Activated CD4-positive, alpha-beta memory T cell treated with anti-CD3 and anti-CD28 coated beads, Interleukin-2, amount 10 ng/mL, durations not matched to agents 7 days and 5 days (primary cell): ENCODE measurements at places on chromosomes 3 and 15. TPM values are rescaled to one million over a fixed set of nuclear protein-coding genes. Genes with fewer than 3 reads are reported as not detected.
A peak's percentile ranks its signal among the peaks of the same experiment; 100 is the strongest.

CPNE9 gene
- total RNA-seq: 0.33 TPM

ARIH2 gene
- total RNA-seq: 100 TPM

OR5K1 gene
- total RNA-seq: not detected

CHST2 gene
- total RNA-seq: 1.7 TPM

CHRNA3 gene
- total RNA-seq: not detected

GOLGA8K gene
- 0.81 TPM for total RNA-seq

PARP15 gene
- 47.2 TPM for total RNA-seq

P2RY1 gene
- 0.10 TPM for total RNA-seq

KLF13 gene
- total RNA-seq: 199 TPM

CPN2 gene
- total RNA-seq: not detected

- no peak overlapping the region for H3K27ac ChIP-seq
- peaks cover 16% of the 10 kb centered on the region for H3K36me3 ChIP-seq
- no peaks in the 10 kb centered on the region for H3K27me3 ChIP-seq
These were observed 66.9 kb downstream of the KLF13 start for GRCh38 chr15:31393444-31394091.

DNA sequence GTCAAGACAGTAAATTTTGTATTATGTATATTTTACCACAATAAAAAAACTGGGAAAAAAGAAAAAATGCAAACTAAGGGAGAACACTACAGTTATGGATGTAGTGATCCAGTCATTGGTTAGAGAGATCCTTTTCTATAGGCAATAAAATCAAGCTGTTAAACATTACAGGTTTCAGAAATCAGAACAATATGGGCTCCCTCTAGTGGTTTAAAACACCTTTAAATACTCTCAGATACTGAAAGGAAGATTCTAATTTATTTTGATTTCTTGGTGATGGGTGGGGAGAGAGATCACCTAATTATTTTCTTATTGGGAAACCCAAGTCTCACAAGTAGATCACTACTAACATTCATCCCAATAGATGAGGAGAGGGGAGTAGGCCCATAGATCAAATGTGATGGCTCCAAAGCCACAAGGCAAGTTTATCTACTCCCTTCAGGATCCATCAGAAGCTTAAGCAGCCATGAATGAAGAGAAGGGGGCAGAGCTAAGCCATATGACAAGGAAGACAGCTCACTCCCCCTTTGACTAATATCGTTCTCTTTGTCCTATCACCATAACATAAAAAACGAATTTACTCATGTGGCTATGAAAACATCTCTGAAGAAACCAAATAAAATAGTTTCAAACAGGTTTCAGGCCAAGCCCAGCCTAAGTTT lies 118.6 kb downstream of the ANO10 start:
- DNase-seq: no peak
- peaks cover 41% of the 10 kb centered on the region for H3K4me1 ChIP-seq
- peaks cover 16% of the 10 kb centered on the region for H3K36me3 ChIP-seq
- H3K4me3 ChIP-seq: no peak overlapping the region

GRCh38 chr15:78149805-78150751 lies 916 bp downstream of the IDH3A start:
- peak overlapping the region; percentile 54 for H3K27ac ChIP-seq
- DNase-seq: no peak
- no peaks in the 10 kb centered on the region for H3K27me3 ChIP-seq
- H3K36me3 ChIP-seq: peaks cover 21% of the 10 kb centered on the region

- no peaks in the 10 kb centered on the region for H3K4me1 ChIP-seq
- DNase-seq: no peak
- H3K36me3 ChIP-seq: no peaks in the 10 kb centered on the region
- H3K4me3 ChIP-seq: no peak overlapping the region
These were observed 167.5 kb downstream of the NR2F2 start for GRCh38 chr15:96497951-96498350.

GRCh38 chr15:75200765-75201615 lies 692 bp upstream of the C15orf39 start:
- DNase-seq: peak; percentile 61
- peak overlapping the region; percentile 92 for H3K4me3 ChIP-seq
- peaks cover 57% of the 10 kb centered on the region for H3K4me1 ChIP-seq
- peaks cover 24% of the 10 kb centered on the region for H3K36me3 ChIP-seq
- peak overlapping the region; percentile 78 for H3K27ac ChIP-seq

DNA sequence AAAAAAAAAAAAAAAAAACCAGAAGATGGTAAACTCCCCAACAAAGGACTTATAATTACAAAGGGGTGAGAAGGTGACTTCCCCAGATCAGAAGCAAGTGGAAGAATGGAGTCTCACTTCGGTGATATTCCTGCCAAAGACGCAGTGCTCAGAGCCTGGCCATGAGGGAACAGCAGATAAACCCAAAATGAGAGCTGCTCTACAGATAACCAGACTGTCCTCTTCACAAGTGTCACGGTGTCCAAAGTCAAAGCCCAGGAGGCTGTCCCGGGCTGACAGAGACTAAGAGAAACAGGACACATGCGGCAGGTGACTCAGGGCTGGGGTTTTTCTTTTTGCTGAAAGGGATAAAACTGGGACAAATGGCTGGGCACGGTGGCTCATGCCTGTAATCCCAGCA lies 48.8 kb downstream of the HMCES start:
- DNase-seq: no peak
- no peak overlapping the region for H3K4me3 ChIP-seq
- H3K36me3 ChIP-seq: no peaks in the 10 kb centered on the region
- no peaks in the 10 kb centered on the region for H3K4me1 ChIP-seq

- no peaks in the 10 kb centered on the region for H3K36me3 ChIP-seq
- no peak for DNase-seq
- H3K27me3 ChIP-seq: no peaks in the 10 kb centered on the region
- H3K27ac ChIP-seq: no peak overlapping the region
- H3K4me1 ChIP-seq: no peaks in the 10 kb centered on the region
These were observed 190.7 kb upstream of the CD96 start for GRCh38 chr3:111351334-111351733.

- no peak overlapping the region for H3K4me3 ChIP-seq
- no peak overlapping the region for H3K27ac ChIP-seq
- peaks cover 6% of the 10 kb centered on the region for H3K27me3 ChIP-seq
- no peak for DNase-seq
- no peaks in the 10 kb centered on the region for H3K36me3 ChIP-seq
These were observed 523.8 kb downstream of the AGBL1 start for GRCh38 chr15:86603466-86603865.

DNA sequence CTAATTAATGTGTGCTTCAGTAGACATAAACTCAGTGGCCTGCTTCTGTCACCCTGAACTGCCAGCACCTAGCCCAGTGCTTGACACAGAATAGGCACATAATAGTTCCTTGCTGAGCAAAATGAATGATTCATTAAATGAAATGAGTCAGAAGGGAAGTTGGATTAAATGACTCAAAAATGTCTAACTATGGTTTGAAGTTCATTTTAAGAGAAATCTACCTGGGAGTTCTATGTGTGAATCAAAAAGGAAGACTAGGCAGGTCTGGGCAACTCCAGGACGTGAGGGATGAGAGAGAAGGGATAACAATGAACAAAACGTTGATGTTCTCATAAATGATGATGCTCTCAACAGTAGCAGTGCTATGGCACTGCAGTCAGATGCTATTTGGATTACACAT lies 175.0 kb downstream of the CFAP20DC start:
- no peaks in the 10 kb centered on the region for H3K36me3 ChIP-seq
- peak; percentile 24 for DNase-seq
- H3K27ac ChIP-seq: peak overlapping the region; percentile 66
- H3K27me3 ChIP-seq: no peaks in the 10 kb centered on the region
- peaks cover 23% of the 10 kb centered on the region for H3K4me1 ChIP-seq

GRCh38 chr3:142801746-142802145 lies 77.9 kb downstream of the TRPC1 start:
- H3K36me3 ChIP-seq: no peaks in the 10 kb centered on the region
- H3K27ac ChIP-seq: no peak overlapping the region
- H3K27me3 ChIP-seq: no peaks in the 10 kb centered on the region

DNA sequence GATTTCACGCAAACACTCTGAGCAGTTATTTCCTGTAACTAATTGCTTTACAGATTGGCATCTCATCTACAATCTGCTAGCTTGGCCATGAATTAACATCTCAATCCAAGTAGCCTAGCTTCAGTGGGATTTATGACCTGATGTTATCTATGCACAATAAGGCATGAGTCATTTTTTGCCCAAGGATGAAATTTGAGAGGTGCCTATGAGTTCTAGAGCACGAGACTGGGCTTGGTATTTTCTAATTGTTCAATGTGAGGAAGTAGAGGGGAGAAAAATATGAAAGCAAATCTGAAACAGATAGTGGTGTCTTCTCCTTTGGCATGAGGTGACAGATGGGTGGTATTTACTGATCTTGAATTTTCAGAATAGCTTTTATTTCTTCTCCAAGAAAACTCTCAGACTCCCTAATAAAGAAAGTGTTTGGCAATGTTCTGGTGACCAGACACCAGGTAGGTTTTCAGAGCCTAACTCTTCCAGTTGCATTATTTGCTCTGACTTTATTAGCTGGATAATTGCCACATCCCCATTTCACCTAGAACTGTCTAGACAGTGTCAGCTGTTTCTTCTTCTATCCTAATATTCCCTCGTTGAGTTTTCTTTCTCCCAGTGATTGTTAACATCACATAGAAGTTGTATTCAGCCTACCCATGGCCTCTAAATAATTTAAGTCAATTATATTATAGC lies 301.0 kb upstream of the UMPS start:
- DNase-seq: no peak
- H3K4me1 ChIP-seq: no peaks in the 10 kb centered on the region
- H3K36me3 ChIP-seq: no peaks in the 10 kb centered on the region
- H3K27ac ChIP-seq: no peak overlapping the region
- no peak overlapping the region for H3K4me3 ChIP-seq
- peaks cover 21% of the 10 kb centered on the region for H3K27me3 ChIP-seq

DNA sequence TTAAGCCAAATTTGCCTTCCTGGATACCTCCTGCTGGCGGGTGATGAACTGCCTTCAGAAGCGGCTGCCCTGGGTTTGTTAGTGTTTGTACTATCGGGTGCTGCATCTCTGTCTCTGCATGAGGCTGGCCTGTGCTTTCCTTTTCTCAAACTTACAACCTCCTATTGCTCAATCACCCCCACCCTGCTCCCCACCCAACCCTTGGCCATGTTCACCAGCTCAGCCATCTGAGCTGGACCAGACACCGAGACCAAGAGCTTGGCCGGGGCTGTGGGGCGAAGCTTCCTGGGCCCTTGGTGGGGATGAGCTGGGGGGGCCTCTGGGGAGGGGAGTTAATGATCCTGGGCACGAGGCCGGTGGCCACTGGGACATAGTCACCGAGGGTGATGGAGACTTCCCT lies 16.8 kb upstream of the FBLN2 start:
- H3K4me3 ChIP-seq: no peak overlapping the region
- no peak overlapping the region for H3K27ac ChIP-seq
- H3K4me1 ChIP-seq: peaks cover 4% of the 10 kb centered on the region
- H3K27me3 ChIP-seq: peaks cover 13% of the 10 kb centered on the region
- DNase-seq: no peak

DNA sequence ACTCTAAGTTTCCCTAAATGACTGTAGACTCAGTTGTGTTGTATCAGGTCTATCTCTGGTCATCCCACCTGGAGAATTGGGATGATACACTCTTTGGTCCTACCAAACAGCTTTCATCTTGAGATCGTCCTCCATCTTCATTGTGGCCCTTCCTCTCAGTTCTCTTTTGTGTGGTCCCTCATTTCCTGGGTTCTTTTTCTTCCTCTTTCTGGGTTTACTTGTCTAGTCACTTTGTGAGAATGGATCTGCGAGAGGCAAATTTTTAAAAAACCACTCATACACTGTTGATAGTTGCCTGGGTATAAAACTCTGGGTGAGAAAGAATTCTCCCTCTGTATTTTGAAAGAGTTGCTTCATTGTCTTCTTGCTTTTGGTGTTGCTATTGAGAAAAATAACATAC lies 6.0 kb upstream of the AMOTL2 start:
- H3K4me1 ChIP-seq: peaks cover 3% of the 10 kb centered on the region
- H3K27ac ChIP-seq: no peak overlapping the region
- peaks cover 52% of the 10 kb centered on the region for H3K27me3 ChIP-seq
- DNase-seq: no peak

DNA sequence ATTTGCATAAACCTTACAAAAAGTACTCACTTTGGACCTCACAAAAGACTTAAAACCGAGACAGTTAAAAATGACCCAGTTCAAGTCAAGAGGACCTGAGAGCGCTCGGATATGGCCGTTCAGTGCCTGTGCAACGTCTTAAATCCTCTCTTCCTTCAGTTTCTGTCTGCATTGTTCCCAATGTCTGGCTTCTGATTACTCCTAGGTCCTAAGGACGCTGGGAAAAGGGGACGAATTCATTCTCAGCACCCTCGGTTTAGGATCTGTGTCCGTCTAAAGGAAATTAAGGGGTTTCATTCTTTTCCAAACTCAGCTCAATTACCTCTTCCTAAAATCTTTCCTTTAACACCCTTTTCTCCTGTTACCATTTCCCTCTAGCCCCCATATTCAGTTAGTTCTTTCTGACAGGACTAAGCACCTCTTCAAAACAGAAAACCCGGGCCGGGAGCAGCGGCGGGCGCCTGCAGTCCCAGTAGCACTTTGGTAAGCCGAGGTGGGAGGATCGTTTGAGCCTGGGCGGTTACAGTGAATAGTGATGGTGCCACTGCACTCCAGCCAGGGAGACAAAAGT lies 970 bp downstream of the DPPA4 start:
- H3K27ac ChIP-seq: no peak overlapping the region
- no peak for DNase-seq
- peaks cover 18% of the 10 kb centered on the region for H3K27me3 ChIP-seq
- H3K4me1 ChIP-seq: peaks cover 3% of the 10 kb centered on the region
- peak overlapping the region; percentile 14 for H3K4me3 ChIP-seq

DNA sequence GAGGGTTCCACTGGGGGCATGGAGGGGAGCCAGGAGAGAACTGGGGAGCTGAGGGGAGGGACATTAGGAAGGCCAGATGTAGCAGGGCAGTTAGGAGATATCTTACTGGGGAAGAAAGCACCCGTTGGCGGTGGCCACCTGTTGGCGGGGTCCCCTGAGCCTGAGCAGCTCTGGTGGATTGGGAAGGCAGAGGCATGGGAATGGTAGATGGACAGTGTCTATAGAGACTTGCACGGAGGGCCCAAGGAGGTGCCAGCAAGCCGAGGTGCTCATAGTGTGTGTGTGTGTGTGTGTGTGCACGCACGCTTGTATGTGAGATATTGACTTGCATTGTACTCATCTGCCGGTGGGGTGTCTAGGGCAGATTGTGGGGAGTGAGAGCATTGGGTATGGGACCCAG lies 179.0 kb downstream of the APBA2 start:
- H3K4me3 ChIP-seq: no peak overlapping the region
- H3K27me3 ChIP-seq: no peaks in the 10 kb centered on the region
- DNase-seq: no peak
- no peak overlapping the region for H3K27ac ChIP-seq
- no peaks in the 10 kb centered on the region for H3K4me1 ChIP-seq

GRCh38 chr15:94162939-94163338 lies 68.4 kb upstream of the MCTP2 start:
- no peak overlapping the region for H3K4me3 ChIP-seq
- DNase-seq: no peak
- H3K36me3 ChIP-seq: no peaks in the 10 kb centered on the region
- peaks cover 11% of the 10 kb centered on the region for H3K27me3 ChIP-seq
- peaks cover 9% of the 10 kb centered on the region for H3K4me1 ChIP-seq

DNA sequence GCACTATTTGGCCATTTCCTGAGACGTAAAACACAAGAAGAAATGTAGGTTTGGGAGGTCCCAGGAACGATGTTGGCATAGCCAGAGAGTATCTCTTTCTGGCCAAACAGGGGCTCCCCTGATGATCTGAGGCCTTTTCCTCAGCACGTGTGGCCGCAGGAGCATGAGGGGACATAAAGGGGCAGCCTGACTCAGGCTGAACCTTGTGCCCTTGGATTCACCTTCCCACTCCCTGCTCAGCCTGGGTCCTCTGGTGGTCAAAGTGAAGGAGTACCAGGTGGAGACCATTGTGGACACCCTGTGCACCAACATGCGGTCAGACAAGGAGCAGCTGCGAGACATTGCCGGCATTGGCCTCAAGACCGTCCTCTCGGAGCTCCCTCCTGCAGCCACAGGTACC lies 10.6 kb downstream of the CAND2 start:
- H3K27me3 ChIP-seq: peaks cover 4% of the 10 kb centered on the region
- no peak overlapping the region for H3K27ac ChIP-seq
- no peak overlapping the region for H3K4me3 ChIP-seq
- no peak for DNase-seq
